Left lobe of liver (tissue), 2 donors: ENCODE measurements at places on chromosomes 16 and 17. TPM values are rescaled to one million over a fixed set of nuclear protein-coding genes. Genes with fewer than 3 reads are reported as not detected.

CDH5 gene
- 13.5 TPM for total RNA-seq

HID1 gene
- 5.9 TPM for total RNA-seq

ZSCAN10 gene
- 0.10 TPM for total RNA-seq

DNA sequence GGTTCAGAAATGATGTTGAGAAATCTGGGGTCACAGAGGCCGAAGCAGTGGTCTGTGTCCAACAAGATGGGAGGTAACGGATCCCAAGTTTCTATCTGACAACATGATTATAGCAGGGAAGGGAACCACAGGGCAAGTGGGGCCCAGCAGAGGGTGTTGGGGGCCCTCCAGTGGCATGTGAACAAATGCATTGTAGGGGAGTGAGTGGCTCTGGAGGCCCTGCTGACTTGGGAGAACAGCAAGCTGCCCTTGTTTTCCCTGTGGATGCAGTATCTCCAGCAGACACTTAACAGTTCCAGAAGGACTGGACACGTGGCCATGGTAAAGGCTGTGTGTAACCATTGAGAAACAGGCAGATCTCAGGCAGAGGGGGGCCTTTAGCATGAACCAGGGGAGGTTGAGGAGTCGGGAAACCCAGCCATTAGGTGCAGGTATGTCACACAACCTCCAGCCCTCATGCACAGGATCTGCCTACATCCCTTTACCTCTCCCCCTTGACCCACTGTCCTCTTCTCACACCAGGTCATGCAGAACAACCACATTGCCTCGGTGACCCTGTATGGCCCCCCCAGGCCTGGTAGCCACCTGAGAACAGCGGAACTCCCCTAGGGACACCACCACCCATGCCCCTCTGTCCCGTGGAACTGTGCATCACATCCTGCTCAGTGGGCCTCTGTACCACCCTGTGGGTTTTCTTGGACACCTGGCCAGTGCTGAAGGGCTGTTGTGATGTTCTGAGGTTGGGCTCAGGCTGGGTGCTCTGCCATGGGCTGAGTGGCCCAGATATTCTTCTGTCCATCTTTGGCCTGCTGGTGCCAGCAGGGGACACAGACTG lies 4.1 kb downstream of the B3GNT9 start:
- DNase-seq = no peak

DNA sequence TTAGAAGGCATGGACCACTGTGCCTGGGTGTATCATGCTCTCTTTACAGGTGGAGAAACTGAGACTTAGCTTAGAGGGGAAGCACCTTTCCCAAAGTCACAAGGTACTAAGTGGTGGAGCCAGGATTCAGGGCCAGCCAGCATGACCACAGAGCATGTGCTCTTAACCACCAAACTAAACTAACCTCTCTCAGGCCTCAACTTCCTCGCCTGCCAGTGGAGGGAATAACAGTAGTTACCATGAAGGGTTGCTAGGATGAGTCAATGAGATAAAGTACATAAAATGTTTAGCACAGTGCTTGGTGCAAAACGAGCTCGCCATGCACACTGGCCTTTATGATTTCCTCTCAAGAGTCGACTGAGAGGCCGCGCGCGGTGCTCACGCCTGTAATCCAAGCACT lies 6.4 kb upstream of the MYO1C start:
- no peak for DNase-seq

GRCh38 chr17:51064061-51064735 lies 56.5 kb downstream of the SPAG9 start:
- DNase-seq = no peak

- DNase-seq = no peak
These were observed 5.6 kb downstream of the DUXB start for GRCh38 chr16:75695708-75696107.

DNA sequence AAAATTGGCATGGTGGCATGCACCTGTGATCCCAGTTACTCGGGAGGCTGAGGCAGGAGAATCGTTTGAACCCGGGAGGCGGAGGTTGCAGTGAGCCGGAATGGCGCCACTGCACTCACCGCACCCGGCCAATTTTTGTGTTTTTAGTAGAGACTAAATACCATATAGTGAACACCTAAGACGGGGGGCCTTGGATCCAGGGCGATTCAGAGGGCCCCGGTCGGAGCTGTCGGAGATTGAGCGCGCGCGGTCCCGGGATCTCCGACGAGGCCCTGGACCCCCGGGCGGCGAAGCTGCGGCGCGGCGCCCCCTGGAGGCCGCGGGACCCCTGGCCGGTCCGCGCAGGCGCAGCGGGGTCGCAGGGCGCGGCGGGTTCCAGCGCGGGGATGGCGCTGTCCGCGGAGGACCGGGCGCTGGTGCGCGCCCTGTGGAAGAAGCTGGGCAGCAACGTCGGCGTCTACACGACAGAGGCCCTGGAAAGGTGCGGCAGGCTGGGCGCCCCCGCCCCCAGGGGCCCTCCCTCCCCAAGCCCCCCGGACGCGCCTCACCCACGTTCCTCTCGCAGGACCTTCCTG lies at the start of gene HBQ1:
Gene HBQ1 (plus strand): TSS at position 359 of the 575 bp plus-strand sequence. CDS start 28 bp downstream, at position 387.
- no peak for DNase-seq

- DNase-seq = no peak
These were observed 279.0 kb upstream of the ZFHX3 start for GRCh38 chr16:73326770-73327470.

DNA sequence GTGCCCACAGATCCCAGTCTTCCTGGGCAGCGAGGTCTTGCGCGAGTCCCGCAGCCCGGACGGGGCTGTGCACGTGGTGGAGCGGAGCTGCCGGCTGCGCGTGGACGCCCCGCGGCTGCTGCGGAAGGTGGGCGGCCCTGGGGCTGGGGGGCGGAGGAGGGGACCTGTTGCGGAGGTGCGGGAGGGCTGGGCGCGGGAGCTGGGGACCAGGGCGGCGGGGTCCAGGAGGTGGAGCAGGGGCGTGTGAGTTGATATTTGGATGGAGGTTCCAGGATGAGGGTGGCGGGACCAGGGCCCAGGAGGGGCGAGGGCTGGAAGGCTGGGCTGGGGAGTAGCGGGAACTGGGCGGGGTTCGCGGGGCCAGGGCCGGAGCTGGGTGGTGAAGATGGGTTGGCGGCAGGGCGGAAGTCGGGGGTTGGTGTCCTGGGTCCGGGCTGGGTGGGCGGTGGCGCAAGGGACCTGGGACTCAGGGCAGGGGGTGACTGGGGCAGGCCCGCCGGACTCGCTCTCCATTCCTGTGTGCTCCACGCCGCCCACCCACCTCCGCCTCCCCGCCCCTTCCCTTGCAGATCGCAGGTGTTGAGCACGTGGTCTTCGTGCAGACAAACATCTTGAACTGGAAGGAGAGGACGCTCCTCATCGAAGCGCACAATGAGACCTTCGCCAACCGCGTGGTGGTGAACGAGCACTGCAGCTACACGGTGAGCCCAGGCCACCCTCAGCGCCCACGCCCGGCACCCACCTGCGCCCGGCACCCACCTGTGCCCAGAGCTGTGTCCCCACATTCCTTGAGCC lies 29.6 kb downstream of the SEC14L5 start:
- DNase-seq = no peak

DNA sequence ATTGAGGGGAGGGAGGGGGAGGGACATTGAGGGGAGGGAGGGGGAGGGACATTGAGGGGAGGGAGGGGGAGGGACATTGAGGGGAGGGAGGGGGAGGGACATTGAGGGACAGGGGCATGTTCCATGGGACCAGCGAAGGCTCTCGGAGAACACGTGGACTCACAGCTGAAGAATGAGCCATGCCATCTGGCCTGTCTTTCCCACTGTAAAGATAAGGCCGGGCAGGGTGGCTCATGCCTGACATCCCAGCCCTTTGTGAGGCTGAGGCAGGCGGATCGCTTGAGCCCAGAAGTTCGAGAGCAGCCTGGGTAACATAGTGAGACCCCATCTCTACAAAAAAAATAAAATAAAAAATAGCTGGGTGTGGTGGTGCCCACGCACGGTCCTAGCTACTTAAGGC lies 32.5 kb downstream of the RPH3AL start:
- no peak for DNase-seq

GRCh38 chr17:83062818-83063671 lies 16.4 kb upstream of the METRNL start:
- DNase-seq = peak; percentile 39

DNA sequence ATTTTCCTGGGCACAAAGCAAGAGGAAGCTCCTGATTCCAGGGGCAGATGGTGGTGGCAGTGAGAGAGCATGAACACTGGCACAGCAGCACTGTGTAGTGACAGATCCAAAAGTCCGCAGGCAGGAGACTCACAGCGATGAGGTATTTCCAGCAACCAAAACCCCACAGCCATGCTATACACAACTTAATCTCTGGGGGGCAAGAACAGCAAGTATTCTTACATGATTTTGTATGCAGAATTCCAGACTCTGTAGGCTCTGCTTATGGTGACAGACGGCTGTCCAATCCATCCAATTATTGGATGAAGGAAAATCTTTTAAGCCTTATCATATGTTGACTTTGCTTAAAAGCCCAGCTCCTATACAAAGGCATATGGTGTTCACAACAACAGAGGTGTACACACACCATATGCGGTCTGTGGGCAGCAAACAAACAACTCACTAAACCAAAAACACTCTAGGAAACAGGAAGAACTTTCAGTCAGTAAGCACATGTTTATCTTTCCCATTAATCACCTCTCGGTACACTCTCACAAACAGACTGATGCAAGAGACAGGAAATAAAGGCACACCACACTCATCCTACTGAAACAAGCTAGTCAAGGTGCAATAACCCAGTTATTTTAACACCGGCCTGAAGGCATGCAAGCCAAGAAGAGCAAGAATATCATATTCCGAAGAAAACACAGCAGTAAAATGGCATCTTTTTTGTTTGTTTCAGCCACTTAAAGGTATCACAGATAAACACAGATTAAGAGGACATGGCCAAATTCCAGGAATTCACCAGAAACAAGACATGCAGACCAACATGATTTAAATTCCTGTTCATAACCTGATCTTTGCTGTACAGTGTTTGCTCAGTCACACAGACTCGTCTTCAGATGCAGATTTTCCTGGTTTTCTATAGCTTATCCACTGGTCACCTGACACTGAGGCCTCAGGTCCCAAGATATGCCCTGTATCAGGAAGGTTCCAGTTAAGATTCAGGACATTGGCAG lies 47.8 kb downstream of the ERN1 start:
- DNase-seq = no peak

DNA sequence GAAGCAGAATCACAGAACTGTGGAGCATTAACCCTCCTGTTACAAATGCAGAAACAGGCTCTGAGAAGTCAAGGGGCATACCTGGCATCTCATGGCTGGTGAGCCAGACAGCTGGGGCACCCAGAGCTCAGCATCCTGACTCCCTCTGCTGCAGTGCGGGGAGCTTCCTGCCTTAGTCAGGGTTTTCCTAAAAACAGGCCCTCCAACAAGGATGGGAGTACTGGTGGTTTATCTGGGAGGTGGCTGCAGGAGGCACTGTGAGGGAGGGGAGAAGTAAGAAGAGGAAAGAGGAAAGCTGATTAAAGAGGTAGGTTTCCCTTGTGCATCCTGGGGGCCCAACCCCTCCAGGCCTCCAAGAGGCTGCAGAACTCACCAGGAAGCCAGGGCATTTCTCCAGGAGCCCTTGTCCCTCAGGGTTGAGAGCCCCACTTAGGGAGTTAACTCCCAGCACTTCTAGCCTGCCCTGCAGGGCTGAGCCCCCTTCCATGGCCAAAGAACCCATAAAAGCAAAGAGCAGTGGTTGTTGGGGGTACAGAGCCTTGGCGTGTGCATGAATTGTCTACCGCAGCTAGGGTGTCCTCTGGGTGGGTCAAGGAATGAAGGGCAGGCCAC lies 261.5 kb upstream of the RPL38 start:
- no peak for DNase-seq

DNA sequence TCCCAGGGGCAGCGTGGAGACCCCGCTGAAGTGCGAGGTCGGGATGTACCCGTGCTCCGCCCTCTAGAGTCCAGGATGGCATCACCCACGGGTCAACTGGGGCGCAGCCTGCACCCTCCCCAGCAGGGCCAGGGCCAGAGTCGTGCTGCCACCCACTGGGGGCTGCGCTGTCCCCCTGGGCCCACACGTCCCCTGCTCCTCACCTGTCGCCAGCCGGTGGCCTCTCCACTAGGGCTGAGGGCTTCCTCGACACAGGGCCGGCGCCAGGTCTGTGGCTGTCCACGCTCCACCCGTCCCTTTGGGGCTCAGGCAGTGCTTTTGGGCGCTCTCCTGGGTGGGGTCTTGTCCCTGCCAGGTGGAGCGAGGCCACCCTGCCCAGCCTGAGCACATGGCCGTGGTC lies 11.6 kb upstream of the PRR35 start:
- no peak for DNase-seq

DNA sequence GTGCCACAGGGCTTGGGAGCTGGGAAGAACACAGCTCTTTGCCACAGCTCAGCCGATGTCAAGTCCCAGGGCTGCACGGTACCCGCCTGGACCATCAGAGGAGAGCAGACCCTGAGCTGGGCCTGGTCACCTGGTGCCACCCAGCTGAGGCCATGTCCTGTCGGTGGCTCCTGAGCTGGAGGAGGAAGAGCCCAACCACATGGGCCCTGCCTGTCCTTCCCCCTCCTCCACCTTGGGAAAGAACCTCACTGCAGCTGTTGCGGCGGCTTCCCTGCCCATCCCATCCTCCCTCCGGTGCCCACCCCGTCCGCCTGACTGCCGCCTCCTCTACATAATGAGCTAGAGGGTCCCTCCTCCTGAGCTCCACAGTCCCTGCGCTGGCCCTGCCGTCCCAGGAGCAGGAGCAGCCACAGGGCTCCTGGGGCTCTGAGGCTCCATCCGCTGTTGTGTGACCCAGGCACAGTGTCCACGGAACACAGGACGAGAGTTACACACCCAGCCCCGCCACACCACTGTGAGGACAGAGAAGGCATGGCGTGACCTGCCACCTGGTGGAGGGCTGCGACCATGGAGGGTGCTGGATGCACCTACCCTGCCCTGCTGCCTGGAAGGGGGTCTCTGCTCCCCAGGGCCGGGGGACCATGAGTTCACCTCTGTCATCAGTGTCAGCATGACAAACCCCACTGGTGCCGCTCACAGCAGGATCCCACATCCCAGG lies 21.4 kb upstream of the CHMP6 start:
- no peak for DNase-seq
